Astrocyte of the cerebellum (primary cell): ENCODE measurements at places on chromosomes 4 and X.

GRCh38 chr4:13892739-13893105 is 265.2 kb upstream of the BOD1L1 start:
- DNase-seq = no peak

GRCh38 chrX:10062980-10063379 is 93.8 kb upstream of the CLCN4 start:
- DNase-seq = no peak

DNA sequence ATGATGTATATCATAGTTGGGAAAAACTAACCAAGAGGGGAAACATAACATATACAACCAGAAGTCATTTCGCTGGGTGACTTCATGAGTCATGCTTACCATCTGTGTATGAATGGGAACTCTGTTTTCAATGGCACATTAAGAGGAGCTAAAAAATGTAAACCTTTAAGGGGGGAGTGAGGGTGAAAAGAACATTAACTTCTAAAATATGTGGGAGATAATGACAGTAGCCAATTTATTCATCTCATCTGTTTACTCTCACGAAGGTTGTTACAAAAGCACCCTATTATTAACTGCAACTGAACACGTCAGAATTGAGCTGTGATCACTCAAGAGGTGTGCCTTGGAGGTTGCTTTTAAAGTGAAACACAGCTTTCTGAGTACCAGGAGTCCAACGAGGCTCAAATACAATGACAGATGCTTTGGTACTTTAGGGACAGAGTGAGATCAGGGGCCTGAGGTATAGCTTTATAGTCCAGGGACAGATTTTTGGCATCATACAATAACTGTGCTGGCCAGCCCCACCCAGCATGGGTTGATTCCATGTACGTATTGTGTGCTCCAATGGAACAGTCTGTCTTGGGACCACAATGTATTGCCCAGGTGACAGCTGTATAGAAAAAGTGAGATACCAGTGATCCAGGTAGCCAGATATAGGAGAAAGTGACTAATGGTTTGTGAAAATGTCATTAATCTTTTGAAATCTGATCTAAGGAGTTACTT is 107.3 kb downstream of the AMMECR1 start:
- peak; percentile 23 for DNase-seq

DNA sequence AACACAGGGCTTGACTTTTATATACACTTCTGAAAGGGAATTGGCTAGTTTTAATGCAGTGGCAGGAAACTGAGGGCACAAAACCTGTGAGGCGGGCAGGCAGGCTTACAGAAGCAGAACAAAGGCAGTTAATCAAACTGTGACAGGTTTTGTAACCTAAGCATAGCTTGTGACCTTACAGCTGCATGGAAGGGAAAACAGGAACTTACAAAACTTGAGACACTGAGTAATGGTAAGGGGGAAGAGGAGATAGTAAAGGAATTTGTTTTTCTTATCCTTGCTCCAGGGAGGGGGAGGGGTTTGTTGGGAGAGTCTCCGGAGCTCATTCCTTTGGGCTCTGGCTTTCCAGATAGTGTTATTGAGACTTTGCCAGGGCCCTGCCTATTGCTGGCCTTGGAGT is 55.6 kb downstream of the SLITRK4 start:
- DNase-seq = no peak

DNA sequence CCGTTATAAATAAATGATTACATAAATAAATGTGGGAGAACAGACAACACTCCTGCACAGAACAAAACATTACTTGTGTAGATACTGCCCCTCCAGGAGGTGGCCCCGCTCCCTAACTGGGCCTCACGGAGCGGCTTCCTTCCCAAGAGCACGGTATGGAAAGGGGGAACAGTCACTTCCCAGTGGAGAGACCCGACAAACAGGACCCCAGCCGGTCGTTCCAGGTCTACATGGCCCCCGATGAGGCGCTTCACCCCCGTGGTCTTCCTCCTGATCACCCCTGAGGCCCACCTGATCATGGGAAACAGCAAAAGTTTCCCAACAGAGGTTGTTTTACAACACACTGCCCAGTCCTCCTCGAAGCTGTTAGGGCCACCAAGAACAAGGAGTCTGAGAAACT is 6.6 kb upstream of the SLC6A8 start:
- no peak for DNase-seq

DNA sequence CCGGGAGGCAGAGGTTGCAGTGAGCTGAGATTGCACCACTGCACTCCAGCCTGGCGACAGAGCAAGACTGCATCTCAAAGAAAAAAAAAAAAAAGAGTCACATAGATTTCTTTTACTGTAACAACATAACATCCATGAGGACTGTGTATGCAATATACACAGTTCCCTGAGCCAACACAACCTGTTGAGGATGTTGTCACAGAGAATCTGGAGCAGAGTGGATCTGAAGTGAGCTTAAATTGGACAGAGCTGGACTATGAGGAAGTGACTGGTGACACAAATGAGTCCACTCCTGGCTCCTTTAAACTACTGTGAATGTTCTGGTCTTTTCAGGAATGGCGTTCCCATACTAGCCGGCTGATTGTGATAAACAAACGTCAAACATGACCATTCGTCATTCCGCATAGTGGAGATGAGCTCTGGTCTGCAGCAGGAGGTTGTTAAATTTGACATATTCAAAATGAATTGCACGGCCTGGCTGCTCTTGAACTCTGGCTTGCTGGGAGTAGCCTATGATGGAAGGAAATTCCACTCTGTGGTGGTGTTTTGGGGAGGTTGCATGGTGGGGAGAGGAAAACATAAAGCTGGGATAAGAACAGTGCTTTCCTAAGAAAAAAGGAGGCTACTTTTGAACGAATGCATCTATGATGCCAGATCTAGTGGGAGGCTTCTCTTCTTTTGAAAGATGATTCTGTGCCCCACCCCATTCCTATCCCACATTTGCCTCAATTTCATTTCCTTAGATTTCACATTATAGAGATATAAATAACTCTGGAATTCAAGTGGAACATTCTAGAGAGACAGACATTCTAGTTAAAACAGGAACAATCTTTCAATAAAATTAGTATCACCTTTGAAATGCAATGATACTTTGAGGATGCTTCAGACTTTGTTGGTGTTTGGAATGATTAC is 149.5 kb downstream of the SHROOM3 start:
- no peak for DNase-seq

DNA sequence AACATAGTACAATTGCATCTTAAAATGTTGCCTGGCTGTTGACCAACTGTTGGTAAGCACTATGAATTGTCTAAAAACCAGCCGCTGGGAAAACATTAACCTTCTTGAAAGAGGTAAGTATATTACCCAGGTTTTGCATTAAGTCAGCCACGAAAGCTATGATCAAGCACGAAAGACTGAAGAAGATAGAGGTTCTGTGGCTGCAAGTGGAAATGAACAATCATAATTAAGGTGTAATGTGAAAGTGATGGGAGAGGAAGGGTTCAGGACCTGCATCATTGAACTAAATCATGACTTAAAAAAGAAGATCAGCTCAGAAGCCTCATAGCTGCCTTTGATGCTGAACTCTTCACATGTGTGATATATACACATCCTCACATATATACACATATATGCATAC is 341.0 kb downstream of the NR3C2 start:
- DNase-seq = no peak

- no peak for DNase-seq
Observed at GRCh38 chrX:130789793-130790192, 113.2 kb downstream of the ENOX2 start.

DNA sequence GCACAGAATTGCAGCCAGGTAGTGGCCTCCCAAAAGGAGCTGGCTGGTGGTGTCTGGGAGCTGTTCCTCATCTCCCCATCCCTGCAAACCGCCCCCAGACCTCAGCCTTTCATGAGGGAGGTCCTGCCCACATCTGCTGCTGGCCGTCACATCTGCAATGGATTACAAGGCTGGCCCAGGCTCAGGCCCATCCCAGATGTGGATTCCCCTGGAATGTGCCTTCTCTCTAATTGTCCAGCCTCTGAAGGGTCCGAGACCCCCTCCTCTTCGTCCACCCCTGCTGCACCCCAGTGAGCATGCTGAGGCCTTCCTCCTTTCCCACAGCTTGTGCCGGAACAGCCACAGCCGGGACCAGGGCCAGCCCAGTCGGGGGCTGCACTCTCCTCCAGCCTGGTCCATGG is 115.0 kb upstream of the NALF2 start:
- no peak for DNase-seq

GRCh38 chrX:97682991-97683840 is 799.5 kb downstream of the RPA4 start:
- DNase-seq = no peak

DNA sequence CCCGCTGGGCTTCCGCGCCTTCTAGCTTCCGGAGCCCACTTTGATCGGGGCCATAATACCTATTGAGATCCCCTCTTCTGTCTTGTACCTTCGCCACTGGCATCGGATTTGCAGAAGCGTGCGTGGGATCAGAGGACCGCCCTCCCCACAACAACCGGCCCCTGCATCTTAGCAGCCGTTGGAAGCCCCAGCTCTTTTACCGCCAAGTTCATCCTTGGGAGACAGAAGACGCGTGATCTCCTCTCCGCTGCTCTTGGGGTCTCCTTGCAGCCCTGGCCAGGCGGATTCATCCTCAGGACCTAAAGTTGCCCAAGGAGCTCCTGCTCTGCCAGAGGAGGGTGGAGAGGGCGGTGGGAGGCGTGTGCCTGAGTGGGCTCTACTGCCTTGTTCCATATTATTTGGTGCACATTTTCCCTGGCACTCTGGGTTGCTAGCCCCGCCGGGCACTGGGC is 1.6 kb downstream of the SLIT2 start:
- no peak for DNase-seq

DNA sequence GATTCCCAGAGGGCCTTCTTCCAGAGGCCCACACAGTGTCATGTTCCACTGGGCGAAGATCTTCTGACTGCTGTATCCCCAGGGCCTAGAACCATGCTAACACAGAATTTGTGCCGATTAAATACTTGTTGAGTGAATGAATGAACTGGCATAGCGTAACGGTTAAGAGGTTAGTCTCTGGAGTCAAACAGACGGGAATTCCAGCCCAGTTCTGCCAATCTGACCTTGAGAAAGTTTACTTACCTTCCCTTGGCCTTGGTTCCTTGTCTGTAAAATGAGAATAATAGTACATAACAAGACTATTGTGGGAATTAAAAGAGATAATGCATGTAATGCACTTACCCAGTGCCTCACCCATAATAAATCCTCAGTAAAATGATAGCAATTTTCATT is 58.3 kb upstream of the PLAC1 start:
- DNase-seq = no peak

DNA sequence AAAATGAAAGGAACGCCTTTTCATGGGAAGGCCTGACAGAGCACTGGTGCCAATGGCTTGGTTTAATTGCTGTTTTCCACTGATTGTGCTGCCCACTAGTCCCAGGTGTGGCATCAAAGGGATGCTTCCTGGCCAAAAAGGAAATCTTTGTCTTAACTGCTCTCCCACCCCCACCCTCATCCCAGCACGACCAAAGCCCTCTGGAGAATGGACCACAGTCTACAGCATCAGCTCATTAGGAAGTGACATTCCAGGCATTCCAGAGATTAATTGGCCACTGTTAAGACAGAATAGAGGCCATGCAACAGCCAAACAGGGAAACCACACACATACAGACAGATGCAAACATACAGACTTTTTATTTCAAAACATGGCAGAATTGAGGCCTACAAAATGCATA is 143.2 kb downstream of the LHFPL1 start:
- no peak for DNase-seq
